ENCODE measurements at places on chromosomes 6 and 20. TPM values are rescaled to one million over a fixed set of nuclear protein-coding genes. Genes with fewer than 3 reads are reported as not detected.
A peak's percentile ranks its signal among the peaks of the same experiment; 100 is the strongest.

DNA sequence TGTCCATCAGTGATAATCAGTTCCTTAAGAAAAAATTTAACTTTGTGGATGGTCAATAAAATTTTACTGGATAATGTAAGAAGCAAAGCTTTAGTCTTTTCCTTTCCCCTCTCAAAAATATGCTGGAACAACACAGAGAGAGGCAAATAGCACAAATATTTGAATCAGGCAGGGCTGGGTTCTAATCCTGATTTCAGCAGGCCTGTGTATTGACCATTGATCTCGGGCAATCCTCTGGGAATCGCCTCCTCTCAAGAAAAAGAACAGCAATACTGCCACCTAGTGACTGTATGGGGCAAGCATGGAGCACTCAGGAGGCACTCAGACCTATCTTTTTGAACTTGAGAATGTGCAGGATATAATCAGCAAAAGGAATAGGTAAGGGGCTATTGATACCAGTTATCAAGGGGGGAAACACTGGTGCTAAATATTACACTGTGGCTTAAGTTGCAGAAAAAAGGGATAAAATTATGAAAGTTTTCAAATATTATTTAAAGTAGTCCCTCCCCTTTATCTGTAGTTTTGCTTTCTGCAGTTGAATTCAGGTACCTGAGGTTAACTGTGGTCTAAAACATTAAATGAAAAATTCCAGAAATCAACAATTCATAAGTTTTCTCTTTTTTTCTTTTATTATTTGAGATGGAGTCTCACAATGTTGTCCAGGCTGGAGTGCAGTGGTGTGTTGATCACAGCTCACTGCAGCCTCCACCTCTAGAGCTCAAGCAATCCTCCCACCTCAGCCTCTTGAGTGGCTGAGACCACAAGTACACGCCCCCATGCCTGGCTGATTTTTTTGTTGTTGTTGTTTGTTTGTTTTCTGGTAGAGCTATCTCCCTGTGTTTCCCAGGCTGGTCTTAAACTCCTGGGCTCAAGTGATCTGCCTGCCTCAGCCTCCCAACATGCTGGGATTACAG is 91.8 kb upstream of the NHSL1 start:
- no peak overlapping the region for H3K4me3 ChIP-seq
- H3K27me3 ChIP-seq = no peaks in the 10 kb centered on the region
- H3K27ac ChIP-seq = no peak overlapping the region
- H3K36me3 ChIP-seq = no peaks in the 10 kb centered on the region
- peaks cover 27% of the 10 kb centered on the region for H3K4me1 ChIP-seq
- DNase-seq = no peak

HLA-F gene
- total RNA-seq = 2.5 TPM

GRCh38 chr20:10635476-10636208 is 38.2 kb downstream of the JAG1 start:
- H3K36me3 ChIP-seq = peaks cover 20% of the 10 kb centered on the region
- no peak for DNase-seq

RNF39 gene
- not detected for total RNA-seq

DNA sequence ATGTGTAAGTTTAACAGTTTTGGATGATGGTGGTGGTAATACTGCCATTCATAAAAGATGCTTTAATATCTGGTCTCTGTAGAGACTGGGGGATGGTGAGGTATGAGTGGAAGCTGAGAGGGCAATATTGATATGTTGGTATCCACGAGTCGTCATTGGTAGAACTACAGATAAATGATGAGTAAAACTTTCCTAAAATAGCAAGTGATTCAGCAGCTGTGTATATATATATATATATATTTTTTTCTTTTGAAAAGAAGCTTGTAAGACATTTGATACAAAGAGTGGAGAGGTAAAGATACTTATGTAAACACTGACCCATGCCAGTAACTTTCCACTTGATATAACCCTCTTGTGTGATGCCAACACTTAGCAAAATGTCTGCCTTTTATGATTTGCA is 41.7 kb upstream of the CITED2 start:
- no peak overlapping the region for H3K27ac ChIP-seq
- H3K27me3 ChIP-seq = no peaks in the 10 kb centered on the region
- no peak for DNase-seq

DNA sequence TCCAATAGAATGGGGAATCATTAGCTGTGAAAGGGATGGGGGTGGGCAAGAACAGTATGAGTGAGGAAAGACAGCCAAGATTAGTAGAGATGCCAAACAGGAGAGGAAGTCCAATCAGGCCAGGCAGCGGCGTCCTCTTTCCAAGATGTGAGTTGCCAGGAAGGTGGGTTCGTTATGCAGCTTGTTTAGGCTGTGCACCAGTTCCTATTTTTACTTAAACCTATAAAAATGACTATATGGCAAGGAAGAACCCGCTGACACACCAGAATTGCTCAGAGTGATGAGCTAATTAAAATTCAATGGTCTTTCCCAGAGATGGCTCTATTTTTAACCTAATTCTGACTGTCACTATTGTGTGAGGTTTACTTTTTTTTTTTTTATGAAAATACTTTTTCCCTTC is 88.2 kb downstream of the SLC22A23 start:
- no peaks in the 10 kb centered on the region for H3K36me3 ChIP-seq
- H3K27ac ChIP-seq = no peak overlapping the region
- H3K4me1 ChIP-seq = peaks cover 6% of the 10 kb centered on the region
- no peaks in the 10 kb centered on the region for H3K27me3 ChIP-seq
- no peak for DNase-seq

- no peak overlapping the region for H3K4me3 ChIP-seq
- no peaks in the 10 kb centered on the region for H3K4me1 ChIP-seq
- no peak for DNase-seq
- no peak overlapping the region for H3K27ac ChIP-seq
- peaks cover 6% of the 10 kb centered on the region for H3K27me3 ChIP-seq
- no peaks in the 10 kb centered on the region for H3K36me3 ChIP-seq
Observed at GRCh38 chr20:61482901-61483300, 230.8 kb downstream of the CDH4 start.

PTK6 gene
- 0.11 TPM for total RNA-seq

OR12D3 gene
- not detected for total RNA-seq

TLDC2 gene
- total RNA-seq = 0.29 TPM

DNA sequence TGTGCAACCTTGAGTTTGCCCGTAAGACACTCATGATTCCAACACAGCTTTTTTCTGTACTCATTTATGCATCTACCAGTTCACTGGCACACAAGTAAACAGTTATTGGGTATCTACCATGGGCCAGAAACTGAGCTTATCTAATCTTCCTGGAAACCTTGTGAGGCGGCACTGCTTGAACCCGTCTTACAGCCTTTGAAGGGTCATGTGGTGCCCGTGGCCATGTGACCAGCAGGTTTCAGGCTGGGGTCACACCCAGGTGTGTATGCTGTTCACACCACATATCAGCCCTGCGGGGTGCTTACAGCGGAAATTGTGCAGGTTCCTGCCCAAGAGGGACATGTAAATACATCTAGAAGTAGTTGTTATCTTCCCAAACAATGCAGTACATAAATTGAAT is 6.1 kb downstream of the THBD start:
- peaks cover 4% of the 10 kb centered on the region for H3K4me1 ChIP-seq
- no peak overlapping the region for H3K4me3 ChIP-seq
- no peak overlapping the region for H3K27ac ChIP-seq
- H3K36me3 ChIP-seq = no peaks in the 10 kb centered on the region
- no peak for DNase-seq

LHFPL5 gene
- total RNA-seq = not detected

DNA sequence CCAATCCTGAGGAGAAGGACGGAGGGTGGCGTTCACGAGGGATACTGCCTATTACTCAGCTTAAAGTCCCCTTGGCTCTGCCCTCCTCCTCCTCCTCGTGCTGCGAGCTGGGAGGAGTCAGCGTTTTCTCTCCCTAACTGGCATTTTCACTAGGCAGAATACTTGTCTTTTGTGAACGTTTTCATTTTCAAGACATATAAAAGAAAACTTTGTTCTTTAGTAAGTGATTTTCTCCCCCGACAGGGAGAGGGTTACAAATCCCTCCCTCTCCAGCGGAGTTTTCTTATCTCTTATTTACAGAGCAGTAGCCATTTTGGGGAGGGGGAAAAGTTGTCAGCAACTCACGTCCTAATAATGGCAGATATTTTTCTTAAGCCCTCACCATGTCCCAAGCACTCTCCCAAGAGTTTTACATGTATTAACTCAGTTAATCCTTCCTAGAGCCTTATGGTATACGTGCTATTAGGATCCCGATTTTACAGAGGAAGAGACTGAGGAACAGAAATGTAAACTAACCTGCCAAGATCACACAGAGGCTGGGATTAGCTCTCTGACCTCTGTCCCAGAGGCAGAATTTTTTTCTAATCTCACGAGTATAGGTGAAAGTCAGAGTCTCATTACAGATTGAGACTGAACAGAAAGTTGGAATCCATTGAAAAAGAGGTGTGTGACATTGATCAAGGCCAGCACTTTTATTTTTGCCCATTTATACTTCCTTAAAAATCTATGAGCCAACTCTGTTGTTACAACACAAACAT is 30.0 kb upstream of the ZNF217 start:
- H3K27me3 ChIP-seq = no peaks in the 10 kb centered on the region
- H3K4me1 ChIP-seq = peaks cover 36% of the 10 kb centered on the region
- peak; percentile 43 for DNase-seq
- peak overlapping the region; percentile 97 for H3K27ac ChIP-seq
- no peaks in the 10 kb centered on the region for H3K36me3 ChIP-seq

- peaks cover 8% of the 10 kb centered on the region for H3K4me1 ChIP-seq
- H3K27ac ChIP-seq = no peak overlapping the region
Observed at GRCh38 chr6:89963391-89963790, 69.1 kb downstream of the GJA10 start.

DNA sequence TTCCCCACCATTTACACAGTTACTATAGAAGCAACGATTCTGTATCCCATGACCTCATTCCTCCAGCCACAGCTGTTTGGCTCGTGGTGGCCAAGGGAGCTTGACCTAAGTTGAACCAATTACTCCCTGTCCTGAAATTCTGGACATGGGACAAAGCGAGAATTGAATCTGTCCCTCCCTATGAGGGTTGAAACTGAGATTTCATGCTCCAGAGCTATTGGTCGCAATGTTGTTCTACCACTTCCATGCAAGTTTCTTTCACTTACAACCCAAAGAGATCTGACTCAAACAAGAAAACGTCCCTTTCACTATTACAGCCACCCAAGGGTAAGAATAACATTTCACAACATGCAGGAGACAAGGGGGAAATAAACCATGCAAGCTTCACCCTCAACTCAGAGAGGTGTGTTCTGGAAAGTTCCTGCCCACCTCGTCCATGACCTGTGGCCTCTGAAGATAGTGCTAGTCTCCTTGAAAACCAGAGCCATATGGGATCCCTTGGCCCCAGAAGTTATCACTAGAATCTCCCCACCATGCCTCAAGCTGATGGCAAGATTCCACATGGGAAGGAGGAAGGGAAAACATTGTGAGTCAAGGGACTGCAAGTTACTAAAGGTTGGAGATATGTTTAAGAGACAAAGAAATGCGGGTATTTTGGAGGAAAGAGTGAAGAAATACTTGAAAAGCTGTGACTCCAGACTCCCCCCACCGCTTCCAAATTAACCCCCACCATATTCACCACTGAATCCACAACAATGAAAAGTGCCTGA is 74.5 kb upstream of the SRSF6 start:
- no peaks in the 10 kb centered on the region for H3K4me1 ChIP-seq
- DNase-seq = no peak
- no peak overlapping the region for H3K27ac ChIP-seq
- H3K27me3 ChIP-seq = peaks cover 20% of the 10 kb centered on the region
- H3K36me3 ChIP-seq = no peaks in the 10 kb centered on the region

- no peak overlapping the region for H3K4me3 ChIP-seq
- H3K4me1 ChIP-seq = peaks cover 18% of the 10 kb centered on the region
- peaks cover 49% of the 10 kb centered on the region for H3K36me3 ChIP-seq
Observed at GRCh38 chr20:38063911-38064530, 30.5 kb downstream of the RPRD1B start.

GRCh38 chr6:178119-178518 is 114.2 kb upstream of the DUSP22 start:
- no peak for DNase-seq
- H3K4me1 ChIP-seq = no peaks in the 10 kb centered on the region
- no peak overlapping the region for H3K4me3 ChIP-seq
- no peak overlapping the region for H3K27ac ChIP-seq
- no peaks in the 10 kb centered on the region for H3K36me3 ChIP-seq

DOP1A gene
- total RNA-seq = 35.0 TPM

DNA sequence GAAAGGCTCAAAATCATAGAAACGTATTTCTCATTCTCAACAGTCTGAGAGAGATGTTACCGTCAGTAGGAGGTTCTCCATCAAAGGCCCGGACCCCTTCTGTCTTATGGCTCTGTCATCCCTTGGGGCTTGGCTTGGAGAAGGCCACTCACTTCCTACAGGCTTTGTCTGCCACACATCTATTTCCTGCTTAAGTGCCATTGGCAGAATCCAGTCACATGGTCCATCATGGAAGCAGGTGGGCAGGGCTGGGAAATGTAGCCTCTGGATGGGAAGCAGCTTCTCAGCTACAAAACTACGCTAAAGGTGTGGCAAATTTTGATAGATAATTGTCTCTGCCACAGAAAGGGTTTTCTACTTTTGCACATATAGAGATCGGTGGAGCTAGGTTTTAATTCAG is 12.6 kb upstream of the ZFP64 start:
- no peak overlapping the region for H3K27ac ChIP-seq
- H3K4me3 ChIP-seq = no peak overlapping the region
- no peaks in the 10 kb centered on the region for H3K36me3 ChIP-seq
- no peaks in the 10 kb centered on the region for H3K4me1 ChIP-seq
- peaks cover 10% of the 10 kb centered on the region for H3K27me3 ChIP-seq
- no peak for DNase-seq

GRCh38 chr6:162726947-162727321 is 632 bp downstream of the PRKN start:
- H3K4me3 ChIP-seq = peak overlapping the region; percentile 93
- peak overlapping the region; percentile 97 for H3K27ac ChIP-seq

DEFB121 gene
- not detected for total RNA-seq

- peaks cover 6% of the 10 kb centered on the region for H3K27me3 ChIP-seq
- no peaks in the 10 kb centered on the region for H3K36me3 ChIP-seq
- H3K4me1 ChIP-seq = peaks cover 5% of the 10 kb centered on the region
Observed at GRCh38 chr6:153215242-153215641, 84.2 kb upstream of the RGS17 start.

DNA sequence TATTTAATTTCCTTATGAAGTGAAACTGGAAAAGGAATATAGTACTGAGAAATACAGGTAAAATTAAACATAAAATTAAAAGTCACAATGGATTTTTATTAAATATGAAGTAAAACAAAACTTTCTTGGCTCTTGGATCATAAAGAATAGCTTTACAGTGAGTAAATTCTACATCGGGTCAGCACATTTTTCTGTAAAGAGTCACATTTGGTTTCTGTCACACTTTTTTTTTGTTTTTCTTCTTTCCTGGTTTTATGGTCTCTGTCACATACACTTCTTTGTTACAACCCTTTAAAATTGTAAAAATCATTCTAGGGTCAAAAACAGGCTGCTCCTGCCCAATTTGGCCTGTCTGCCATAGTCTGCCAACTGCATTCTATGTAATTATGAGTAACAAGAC is 254.4 kb upstream of the POU3F2 start:
- no peaks in the 10 kb centered on the region for H3K36me3 ChIP-seq
- no peak overlapping the region for H3K27ac ChIP-seq
- no peaks in the 10 kb centered on the region for H3K4me1 ChIP-seq
- no peak overlapping the region for H3K4me3 ChIP-seq

- H3K36me3 ChIP-seq = no peaks in the 10 kb centered on the region
- no peak overlapping the region for H3K27ac ChIP-seq
- DNase-seq = no peak
- no peak overlapping the region for H3K4me3 ChIP-seq
Observed at GRCh38 chr20:63409066-63409833, 48.1 kb upstream of the CHRNA4 start.

EFCAB8 gene
- total RNA-seq = 0.51 TPM

Data from mesothelial cell of epicardium (in vitro differentiated cells).